Activated CD8-positive, alpha-beta memory T cell treated with anti-CD3 and anti-CD28 coated beads for 24 hours (primary cell): ENCODE measurements at places on chromosomes 5 and 9.

GRCh38 chr5:11047625-11048024 is 286.6 kb upstream of the DAP start:
- DNase-seq, result no peak

DNA sequence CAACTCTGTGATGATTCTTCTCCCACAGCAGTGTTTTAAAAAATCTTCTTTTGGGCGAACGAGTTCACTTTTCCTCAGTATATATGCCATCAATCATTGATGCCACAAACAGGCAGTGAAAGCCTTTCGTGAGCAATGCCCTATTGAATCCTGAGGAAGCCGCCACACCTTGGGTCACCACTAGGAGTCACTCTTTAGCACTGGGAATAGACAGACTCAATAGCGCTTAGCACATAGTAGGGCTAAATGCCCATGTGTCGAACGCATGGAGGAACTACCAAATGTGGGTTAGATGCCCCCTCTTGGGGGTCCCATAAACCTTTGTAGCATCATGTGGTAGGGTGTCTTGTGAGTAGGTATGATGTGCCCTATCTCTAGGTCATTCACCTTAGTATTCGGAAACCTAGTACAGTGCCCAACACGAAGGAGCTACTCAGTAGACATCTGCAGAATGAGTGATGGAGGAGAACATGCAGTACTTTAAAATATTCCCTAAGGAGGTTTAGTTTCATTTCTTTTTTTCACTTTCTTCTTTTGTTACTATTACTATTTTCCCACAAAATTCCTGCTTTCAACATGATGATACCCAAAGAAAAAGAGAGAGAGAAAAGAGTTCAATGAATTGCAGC is 603.7 kb downstream of the BNC2 start:
- no peak for DNase-seq

DNA sequence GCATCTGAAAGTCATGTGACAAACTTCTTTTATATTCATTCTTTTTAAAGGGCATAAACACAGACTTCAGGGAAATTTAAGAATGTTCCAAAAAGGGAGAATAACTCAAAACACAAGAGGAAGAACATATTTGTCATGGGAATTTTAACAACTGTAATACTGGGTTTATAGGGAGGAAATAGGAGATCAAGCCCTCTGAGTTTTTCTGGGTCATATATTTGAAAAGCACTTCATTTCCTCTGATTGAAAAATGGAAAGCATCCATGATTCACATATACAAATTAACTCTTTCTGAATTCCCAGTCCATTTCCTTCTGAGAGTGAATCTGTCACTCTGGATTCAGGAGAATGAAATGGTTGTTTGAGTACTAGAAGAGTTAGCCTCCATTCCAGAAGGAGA is 26.8 kb downstream of the LURAP1L start:
- no peak for DNase-seq

DNA sequence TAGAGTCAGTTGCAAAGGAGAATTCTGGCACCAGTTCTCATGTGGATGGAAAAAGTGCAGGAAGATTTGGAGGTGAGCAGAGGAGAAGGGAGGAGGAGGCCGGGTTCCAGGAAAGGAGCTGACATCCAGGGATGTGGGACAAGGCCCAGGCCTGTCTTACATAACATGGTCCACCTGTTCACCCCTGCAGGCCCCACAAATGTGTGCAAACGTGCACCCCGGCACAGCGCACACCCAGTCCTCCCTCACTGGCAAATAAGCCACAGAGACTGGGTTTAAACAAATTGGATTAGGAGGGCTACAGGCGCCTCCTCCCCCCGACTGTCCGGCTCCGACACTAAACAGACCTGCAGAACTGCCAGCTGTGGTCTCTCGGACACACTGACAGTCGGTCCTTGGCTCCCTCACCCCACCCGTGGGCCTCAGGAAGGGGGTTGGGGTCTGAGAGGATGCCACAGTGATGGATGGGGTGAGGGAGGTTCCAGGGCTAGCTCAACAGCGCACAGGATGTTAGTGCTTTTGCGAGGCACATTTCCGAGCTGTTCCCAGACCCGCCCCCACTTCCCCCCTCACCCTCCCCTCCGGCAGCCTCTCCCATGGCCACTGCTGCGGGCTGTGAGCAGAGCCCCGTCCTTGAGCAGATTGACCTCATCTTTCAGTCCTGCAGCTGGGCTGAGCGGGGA is 43.4 kb upstream of the IL17B start:
- no peak for DNase-seq

DNA sequence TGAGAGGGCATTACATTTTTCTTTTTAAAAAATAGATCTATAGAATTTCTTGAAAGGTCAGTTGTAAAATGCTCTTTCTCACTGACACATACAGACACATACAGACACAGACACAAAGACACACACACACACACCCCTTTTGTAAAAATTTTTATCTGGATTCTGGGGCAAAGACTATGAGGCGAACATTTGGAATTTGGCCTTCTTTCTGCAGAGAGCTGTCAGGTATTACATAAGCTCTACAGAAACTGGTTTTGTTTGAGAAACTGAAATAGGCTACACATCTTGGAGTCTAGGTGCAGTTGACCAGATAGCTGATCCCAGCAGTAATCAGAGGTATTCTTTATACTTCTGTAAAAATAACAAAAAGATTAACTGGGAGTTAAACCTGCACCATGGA is 315.9 kb upstream of the RPS23 start:
- DNase-seq, result no peak

DNA sequence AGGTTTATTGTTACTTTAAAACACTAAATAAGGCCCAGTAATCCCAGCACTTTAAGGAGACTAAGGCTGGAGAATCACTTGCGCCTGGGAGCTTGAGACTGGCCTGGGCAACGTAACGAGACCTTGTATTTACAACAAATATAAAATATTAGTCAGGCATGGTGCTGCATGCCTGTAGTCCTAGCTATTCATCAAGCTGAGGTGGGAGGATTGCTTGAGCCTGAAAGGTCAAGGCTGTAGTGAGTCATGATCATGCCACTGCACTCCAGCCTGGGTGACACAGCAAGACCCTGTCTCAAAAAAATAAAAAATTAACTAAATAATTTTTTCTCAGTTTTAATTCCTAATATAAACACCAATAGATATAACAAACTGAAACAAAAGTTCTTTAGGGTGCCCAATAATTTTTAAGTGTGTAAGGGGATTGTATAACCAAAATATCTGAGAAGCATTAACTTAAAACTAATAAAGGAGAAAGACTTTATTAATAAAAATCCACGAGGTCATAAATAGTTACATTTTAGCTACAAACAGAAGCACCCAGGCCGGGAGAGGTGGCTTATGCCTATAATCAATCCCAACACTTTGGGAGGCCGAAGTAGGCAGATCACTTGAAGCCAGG is 32.7 kb downstream of the FAM13B start:
- DNase-seq, result no peak
